ENCODE measurements at places on chromosomes 12 and 14.
A peak's percentile ranks its signal among the peaks of the same experiment; 100 is the strongest.

GRCh38 chr12:40156021-40156764 is 50.3 kb upstream of the SLC2A13 start:
- DNase-seq = no peak

GRCh38 chr12:122029620-122030423 is 8.1 kb downstream of the BCL7A start:
- no peak for DNase-seq

DNA sequence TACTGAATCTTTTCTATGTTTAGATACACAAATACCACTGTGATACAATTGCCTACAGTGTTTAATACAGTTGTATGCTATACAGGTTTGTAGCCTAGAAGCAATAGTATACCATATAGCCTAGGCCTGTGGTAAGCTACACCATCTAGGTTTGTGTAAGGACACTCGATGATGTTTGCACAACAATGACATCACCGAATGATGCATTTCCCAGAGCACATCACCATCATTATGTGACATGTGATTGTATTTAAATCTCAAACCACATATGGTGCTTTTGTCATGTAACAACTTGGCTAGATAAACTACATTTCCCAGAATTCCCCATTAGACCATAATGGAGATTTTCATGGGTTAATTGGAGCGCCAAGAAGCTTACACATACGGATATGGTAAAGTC is 128.4 kb upstream of the CPNE8 start:
- no peak for DNase-seq

DNA sequence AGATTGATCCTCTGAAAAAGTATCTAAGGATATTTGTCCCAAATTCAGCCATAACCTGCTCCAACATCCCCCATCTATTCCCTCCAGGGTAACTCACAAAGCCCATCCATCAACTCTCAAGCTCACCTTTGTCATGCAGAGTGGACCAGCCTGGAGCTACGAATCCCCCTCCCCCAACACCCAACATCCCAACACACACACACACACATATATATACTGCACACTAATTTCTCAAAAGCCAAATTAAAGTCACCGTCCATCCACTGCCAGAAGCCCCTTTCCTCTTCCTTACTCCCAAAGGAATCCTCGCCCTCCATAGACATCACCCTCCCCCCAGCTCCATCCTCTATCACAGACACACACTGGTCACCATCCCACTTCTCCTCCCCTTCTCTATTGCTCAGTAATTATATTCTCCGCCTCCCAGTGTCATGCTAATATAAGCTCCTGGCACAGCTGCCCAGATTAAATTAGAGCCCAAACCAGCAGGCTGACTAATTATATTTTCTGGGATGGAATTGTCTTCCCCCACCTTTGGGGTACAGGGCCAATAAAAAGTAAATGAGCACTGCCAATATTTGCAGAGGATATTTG is 13.5 kb upstream of the TESPA1 start:
- no peak for DNase-seq

- DNase-seq = no peak
Measured at GRCh38 chr12:71157601-71158233, at the start of gene TSPAN8. TSPAN8 (minus strand) TSS chr12:71157999; CDS start chr12:71157678, 321 bp downstream.

GRCh38 chr14:89107626-89108025 is 283.2 kb downstream of the TTC8 start:
- no peak for DNase-seq

GRCh38 chr12:45907955-45908354 is 82.4 kb downstream of the SCAF11 start:
- DNase-seq = peak; percentile 11

DNA sequence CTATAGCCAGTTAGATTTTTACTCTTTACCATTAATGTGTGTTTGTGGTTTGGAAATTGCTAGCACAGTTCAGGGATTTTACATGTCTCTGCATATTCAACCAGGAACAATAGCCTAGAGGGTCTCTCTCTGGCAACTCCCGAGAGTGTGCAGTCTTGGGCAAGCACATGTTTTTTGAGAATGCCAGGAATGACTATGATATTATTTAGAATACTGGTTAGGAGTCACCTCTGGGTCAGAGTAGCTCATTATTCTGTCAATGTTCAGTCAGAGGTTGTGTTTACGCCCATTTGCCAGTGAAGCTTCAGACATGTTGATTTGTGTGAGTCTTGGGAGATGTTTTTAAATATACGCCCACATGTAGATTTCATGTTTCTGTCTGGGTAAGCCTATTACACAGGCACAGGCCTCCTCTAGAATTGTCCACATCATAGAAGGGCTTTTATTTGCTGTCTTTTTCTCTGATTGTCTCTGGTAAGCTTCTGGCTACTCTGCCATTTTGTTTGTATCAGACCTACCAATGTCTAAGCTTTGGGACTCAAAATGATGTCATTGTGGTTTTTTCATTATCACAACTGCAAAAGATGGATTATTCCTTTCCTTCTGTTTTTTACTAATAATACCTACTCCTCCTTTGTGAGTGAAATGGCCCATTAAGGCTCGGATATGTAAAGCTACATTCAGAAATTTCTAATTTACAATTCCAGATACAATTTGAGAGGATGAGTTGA is 203.1 kb upstream of the PPFIA2 start:
- no peak for DNase-seq

DNA sequence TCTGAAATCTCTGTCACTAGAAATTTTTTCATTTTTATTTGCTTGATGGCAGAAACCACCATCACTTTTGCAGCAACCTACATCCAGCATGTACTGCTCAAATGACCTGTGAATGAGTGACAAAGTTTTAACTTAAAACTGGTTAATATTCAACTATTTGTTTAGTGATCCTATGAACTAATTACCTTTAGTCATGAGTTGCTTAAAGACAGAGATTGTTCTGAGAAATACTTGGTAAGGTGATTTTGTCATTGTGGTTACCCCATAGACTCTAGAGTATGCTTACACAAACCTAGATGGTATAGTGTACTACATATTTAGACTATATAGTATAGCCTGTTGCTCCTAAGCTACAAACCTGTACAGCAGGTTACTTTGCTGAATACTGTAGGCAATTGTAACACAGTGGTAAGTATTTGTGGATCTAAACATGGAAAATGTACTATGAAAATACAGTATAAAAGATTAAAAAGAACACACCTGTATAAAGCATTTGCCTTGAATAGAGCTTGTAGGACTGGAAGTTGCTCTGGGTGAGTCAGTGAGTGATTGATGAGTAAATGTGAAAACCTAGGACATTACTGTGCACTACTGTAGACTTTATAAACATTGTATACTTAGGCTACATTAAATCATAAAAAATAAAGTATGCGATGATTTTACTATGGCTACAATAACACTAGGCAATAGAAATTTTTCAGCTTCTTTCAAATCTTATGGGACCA is 256.6 kb upstream of the PPFIA2 start:
- DNase-seq = no peak

DNA sequence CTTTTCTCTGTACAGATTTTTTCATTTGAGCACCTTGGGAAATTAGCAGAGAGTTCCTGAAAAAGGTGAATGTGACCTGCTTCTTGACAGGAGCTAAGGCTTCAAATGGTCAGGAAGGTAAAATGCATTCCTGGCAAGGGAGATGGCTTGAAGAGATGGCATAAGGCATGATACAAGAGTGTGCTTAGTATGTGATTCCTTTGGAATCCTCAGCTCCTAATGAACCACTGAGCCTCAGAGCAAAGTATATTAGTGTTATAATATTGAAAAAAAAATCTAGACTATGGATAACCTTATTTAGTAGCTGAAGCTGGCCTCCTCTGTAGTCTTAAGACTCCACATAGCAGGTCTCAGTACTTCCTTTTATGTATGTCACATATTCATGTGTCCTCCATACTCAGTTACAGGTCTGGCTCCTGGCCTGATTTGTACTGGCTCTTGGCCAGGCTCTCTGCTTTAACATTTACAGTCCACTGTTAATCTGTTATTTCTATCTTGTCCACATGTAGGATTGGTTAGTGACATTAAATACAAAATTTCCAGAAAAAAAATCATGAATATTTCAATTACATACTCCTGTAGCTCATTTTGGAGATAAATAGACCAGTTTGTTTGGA is 17.9 kb downstream of the TOGARAM1 start:
- DNase-seq = no peak

- DNase-seq = no peak
Measured at GRCh38 chr12:117646520-117646919, 285.1 kb upstream of the NOS1 start.

DNA sequence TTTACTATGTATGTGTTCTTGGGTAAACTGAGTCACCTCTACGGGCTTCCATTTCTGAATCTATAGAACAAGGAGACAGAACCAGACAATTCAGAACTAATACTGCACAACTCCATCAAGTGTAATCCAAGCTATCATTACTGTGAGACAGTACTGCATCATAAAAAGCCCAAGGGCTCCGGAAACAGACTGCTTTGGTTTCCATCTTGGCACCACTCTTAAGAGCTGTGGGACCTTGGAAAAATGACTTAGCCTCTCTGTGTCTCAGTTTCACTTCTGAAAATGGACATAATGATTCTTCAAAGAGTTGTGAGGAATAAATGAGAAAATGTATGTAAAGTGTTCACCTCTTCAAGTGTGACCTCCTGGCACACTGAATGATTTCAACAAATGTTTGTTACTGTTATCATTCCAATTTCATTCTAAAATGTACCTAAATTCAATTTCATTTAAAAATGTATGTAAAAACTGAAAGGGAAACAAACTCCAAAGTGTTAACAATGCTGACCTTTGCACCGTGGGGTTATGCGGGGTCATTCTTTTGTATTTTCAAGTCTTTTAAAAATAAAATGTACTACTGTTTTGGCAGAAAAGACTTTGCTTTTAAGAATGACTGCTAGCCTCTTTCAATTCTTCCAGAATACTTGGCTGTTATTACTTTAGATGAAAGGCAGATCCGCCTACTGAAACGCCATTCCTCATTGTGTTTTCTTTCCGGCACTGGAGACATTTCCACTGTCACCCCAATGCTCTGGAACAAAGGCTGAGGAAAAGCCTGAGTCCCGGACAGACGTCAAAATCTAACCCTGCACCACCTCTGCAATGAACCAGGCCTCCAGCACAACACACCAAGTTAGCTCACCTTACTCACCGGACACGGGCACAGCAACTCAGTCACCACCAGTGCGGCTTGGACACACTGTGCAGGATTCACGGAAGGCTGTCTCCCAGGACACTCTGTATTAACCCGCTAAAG is 62.8 kb downstream of the TMCC3 start:
- DNase-seq = no peak

DNA sequence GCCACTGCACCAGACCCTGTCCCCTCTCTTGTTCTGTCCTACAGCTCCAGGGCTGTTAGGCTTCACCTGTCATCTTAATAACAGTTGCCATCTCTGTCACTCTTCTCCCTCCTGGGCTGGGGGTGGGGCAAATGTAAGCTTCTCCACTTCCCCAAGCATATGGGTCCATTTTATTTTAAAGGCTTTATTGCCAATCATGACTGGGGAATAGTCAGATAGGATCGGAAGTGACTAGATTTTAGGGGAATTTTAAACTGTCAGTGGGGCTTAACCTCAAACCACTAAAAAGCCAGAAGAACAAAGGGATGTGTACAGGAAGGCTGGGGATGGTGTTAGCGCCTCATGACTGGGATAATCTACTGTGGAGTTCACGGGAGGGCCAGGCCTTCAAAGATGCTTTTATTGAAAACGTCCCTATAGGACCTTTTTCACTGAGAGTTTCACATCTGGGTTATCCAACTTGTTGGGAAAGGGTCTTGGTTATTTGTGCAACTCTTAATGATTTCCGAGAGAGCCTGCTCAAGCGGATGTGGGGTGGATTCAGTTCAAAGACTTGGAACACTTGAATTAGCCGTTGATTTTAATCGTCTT is 41.6 kb downstream of the CHST11 start:
- DNase-seq = no peak

All from GM06990 (cell line).